ENCODE measurements at places on chromosomes 6 and 20.

GRCh38 chr6:32416036-32416435 is 9.1 kb upstream of the BTNL2 start:
- DNase-seq: no peak

- no peak for DNase-seq
Measured at GRCh38 chr20:7989379-7989778, 30.2 kb downstream of the TMX4 start.

- DNase-seq: no peak
Measured at GRCh38 chr6:119323478-119323877, 26.1 kb downstream of the MAN1A1 start.

DNA sequence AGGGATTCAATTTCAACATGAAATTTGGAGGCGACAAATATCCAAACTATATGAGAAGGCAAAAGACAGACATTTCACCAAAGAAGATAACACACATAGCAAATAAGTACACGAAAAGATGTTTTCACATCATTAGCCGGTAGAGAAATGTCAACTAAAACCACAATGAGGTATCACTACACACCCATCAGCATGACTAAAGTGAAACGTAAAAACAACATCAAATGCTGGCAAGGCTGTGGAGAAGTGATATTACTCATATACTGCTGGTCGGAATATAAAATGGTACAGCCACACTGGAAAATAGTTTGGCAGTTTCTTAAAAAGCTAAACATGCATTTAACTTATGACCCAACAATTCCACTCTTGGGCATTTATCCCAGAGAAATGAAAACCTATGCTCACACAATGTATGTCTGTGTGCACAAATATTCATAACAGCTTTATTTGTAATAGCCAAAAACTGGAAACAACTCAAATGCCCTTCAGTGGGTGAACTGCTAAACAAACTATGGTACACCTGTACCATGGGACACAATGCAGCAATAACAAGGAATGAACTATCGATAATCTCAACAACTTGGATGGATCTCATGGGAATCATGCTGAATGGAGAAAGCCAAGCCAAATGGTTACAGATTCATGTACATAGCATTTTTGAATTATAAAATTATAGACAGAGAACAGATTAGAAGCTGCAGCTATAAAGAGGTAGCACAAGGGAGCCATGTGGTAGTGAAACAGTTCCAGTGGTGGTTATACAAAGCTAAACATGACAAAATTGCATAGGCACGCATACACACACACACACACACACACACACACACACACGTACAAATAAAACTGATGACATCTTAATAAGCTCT is 8.6 kb downstream of the ADAT2 start:
- DNase-seq: no peak

- DNase-seq: no peak
Measured at GRCh38 chr20:34755367-34755766, 51.2 kb downstream of the TP53INP2 start.

DNA sequence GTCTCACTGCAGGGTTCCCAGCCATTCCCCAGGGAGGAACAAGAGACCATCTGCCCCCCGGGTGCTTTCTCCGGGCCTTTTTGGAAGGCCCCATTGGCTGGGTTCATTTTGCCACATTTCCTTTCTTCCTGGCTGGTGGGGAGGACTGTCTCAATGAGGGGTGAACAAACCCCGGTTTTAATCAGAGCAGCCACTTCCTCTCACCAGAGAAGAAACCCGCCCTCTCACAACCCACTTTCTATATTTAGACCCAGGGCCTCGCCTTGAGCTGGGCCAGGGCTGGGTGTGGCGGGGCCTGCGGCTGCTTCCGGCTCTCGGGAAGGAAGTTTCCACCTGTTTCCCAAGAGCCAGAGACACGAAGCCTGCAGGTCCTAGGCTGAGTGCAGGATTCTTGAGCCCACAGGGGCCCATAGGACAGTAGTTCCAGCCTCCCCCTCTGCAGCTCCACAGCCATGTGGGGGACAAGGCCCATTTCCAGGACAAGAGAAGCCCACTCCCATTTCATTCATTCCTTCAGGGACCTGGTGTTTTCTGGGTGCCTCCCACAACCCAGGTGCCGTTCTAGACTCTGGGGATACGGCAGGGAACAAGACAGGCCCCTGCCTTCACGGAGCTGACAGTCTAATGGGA is 41.8 kb downstream of the RBM38 start:
- peak; percentile 50 for DNase-seq

- DNase-seq: no peak
Measured at GRCh38 chr20:44522841-44523240, 971 bp upstream of the SERINC3 start.

DNA sequence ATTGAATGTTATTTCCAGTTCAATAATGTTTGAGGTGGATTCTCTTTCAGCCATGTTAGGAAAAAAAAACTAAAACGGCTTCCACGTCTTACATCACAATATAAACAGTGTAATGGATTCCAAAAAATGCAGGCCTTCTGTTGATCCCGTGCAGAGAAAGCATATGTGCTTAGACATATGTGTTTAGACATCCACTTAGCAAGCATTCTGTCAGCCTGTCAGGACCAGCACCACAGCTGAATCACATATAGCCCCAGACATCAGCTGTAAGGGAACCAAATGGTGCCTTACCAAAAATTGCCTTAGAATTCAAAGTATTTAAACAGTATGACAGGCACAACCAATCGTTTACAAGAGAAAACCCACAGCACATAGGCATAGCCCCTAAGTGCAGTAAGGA is 304.9 kb downstream of the EYA4 start:
- DNase-seq: no peak

GRCh38 chr6:89385846-89386245 is 26.2 kb downstream of the RRAGD start:
- DNase-seq: no peak

DNA sequence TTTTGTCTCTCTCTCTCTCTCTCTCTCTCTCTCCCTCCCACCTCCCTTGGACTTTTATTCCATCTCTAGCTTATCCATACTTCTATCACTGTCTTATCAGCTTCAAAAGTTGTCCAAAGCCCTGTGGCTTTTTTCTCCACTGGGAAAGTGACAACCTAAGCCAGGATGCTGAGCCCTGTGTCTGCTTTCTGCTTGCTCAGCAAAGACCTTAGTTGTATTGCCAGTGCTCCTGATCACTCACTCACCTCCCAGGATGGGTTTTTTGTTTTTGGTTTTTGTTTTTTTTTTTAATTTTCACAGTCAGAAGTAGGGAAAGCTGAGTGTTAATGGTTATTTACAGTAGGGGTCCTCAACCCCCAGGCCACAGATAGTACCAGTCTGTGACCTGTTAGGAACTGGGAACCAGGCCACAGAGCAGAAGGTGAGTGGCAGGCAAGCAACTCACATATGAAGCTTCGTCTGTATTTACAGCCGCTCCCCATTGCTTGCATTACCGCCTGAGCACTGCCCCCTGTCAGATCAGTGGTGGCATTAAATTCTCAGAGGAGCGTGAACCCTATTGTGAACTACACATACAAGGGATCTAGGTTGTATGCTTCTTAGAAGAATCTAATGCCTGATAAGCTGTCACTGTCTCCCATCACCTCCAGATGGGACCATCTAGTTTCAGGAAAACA is 125.0 kb upstream of the ID4 start:
- no peak for DNase-seq

DNA sequence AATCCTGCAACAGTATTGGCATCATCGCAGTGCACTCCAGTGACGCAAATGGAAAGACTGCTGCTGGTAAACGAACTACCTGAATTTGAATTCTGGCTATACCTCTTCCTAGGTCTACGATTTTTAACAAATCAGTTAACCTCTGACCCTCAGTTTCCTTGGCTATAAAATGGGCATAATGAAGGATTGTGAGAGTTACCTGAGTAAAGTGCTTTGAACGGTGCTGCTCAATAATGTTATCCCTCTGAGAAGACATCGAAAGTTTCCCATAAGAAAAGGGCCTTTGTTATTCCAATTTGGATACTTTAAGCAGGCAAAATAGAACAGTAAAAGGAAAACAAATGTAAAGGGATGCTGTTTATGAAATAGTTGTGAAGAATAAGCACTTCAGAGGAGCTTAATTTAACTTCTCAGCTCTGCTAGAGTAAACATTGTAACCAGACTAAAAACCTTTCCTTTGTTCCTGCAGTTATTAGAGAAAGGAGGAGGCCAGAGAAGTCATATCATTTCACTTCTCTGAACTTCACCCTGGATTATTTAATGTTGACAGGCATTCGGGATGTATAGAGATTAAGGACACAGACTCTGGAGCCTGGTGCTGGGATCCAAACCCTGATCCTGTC is 5.8 kb downstream of the SGK1 start:
- no peak for DNase-seq

GRCh38 chr6:14226051-14226660 is 108.6 kb downstream of the CD83 start:
- DNase-seq: no peak

GRCh38 chr6:2988094-2988425 is 11.6 kb upstream of the NQO2 start:
- no peak for DNase-seq

DNA sequence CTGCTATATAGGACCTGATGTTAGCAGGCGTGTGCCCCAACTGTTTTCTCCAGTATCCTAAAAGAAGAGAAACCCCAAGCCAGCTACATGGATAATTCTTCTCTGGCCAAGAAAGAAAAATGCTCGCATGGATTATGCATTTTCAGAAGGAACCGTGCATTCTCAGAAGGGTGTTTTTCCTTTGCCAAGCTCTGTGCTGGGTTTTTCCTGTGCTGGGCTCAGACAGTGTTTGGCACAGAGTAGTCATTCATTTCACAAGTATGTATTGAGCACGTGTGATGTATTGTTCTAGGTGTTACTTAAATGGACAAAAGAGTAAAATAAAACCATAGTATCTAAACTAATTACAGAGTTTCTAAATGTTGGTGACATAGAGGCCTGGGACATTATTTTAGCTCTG is 62.7 kb upstream of the ZNF133 start:
- no peak for DNase-seq

DNA sequence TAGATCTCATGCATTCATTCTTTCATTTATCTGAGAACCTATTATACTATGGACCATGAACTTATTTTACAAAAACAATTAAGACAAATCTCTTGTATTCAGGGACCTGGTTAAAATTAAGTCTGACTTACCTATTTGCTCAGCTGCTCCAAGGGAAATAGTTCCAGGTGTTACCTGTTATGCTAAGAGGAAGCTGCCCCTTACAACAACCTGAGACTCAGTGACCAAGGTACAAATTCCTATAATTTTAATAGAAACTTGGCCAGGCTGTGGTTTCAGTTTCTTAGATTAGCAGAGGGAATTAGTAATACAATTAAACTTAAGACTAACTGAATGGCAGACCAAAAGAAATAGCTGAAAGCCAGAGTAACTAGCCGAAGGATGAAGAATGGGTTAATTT is 48.2 kb upstream of the GMPR start:
- no peak for DNase-seq

- DNase-seq: no peak
Measured at GRCh38 chr20:56420028-56420427, 8.0 kb downstream of the CASS4 start.

GRCh38 chr20:17710379-17711266 is 10.9 kb downstream of the BANF2 start:
- no peak for DNase-seq

DNA sequence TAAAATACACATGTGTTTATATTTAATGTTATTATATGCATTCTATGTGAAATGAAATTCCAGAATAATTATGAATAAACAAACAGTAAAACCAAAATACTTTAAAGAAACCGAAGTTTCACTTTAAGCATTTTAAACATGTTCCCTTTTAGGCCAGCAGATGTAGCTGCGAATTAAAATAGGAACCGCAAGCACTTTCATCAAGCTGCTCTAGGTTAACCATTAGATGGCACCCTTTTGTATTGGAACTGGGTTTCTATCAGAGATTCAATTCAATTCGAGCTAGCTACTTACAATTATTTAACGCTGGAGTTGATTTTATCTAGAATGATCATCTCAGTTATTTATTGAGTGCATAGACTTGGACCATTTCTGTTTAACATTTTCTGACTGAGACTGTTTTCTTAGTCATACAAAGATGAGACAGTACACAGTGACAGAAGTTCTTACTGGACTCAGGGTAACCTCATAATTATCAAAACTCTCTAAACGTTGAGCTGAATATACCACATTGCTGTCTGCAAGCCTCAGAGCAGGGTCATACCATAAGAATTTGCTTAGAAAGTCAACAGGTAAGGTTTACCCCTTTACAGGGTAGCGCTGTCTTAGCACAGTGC is 8.5 kb downstream of the TMEM242 start:
- DNase-seq: no peak

GRCh38 chr20:43911066-43911465 is 3.6 kb upstream of the TOX2 start:
- no peak for DNase-seq

DNA sequence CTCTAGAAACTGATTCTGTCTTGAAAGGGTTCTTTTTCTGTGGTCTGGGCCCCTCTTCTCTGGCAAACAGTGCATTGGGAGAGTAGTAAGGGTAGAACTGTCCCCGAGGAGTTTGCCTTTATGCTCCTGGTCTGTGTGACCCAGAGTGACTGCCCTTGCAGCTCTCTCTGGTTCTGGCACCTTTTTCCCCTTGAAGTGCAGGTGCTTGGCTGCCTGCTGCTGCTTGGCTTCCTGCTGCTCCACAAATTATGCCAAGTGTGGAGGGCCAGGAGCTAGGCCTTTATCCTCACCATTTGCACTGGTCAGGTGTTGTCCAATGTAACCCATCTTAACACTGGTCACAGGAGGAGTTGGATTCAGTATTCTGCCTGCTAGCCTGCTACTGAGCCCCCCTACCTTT is 11.2 kb downstream of the KIZ start:
- no peak for DNase-seq

GRCh38 chr6:8462169-8462568 is 26.8 kb upstream of the SLC35B3 start:
- no peak for DNase-seq

DNA sequence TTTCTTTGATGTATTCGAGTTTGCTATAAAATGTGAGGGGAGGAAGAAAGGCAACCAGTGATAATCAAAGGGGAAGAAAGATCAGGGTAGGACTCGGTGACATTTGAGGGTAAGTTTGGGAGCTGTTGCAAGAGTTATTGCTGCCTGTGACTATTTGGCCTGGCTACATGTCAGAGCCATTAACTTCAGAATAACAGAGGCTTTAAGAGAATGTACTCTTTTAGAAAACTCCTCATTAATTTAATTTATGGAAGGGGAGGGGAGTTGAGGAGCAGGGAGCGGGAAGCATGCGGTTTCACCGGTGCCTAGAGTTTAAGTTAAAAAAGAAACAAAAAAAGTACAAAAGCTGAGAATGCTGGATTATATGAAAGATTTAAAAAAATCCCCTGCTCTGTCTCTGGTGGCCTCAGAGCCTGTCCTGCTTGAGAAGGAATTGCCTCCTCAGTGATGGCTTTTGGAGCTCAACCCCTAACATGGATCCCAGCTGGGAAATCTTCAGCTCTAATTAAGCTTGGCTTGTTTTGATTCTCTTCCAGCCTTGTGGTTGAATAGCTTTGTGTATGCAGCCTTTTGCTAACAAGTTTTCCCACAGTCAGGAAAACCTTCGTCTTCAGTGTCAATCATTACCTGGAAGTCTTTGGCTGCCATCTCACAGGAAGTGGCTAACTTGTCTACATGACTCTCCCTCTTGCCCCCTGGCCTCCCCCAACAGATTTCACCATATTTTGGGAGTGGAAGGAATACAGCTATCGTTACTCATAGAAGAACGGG is 238.2 kb downstream of the SOX4 start:
- DNase-seq: no peak
